Heart left ventricle (tissue), 16 donors: ENCODE measurements at places on chromosomes 13 and 19. TPM values are rescaled to one million over a fixed set of nuclear protein-coding genes. Genes with fewer than 3 reads are reported as not detected.
A peak's percentile ranks its signal among the peaks of the same experiment; 100 is the strongest.

GRCh38 chr19:17103177-17103576 lies 27.6 kb downstream of the MYO9B start:
- DNase-seq = no peak

DNA sequence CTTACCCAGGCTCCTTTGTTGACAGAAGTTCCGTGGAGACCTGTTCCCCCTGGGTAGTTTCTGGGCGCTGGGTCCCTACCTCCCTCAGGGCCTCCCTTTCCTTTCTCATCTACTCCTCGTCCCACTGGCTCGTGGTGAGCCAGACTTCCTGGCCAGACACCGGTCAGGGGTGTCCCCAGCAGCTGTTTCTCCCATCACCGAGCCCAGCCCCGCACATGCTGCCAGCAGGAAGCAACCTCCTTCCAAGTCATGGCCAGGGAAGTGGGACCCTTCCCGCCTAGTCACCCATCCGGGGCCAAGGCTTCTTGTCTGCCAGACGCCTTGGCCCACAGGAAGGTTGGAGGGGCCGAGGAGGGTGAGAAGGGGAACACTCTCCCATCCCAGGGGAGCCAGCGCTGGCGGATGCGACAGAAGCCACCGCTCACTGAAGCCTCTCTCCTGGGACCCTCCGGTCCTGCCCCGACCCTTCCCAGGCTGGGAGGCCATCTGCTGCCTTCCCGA lies 5.7 kb downstream of the PAK4 start:
- peak; percentile 74 for DNase-seq

GRCh38 chr13:100128373-100128772 lies 39.5 kb downstream of the PCCA start:
- no peak for DNase-seq

STARD13 gene
- total RNA-seq = 39.2 TPM

GRCh38 chr13:51156648-51157047 lies 45.6 kb upstream of the C13orf42 start:
- no peak for DNase-seq

IFNL1 gene
- not detected for total RNA-seq

- no peak for DNase-seq
Measured at GRCh38 chr13:110434629-110435028, 126.9 kb downstream of the RAB20 start.

NLRP11 gene
- not detected for total RNA-seq

DNA sequence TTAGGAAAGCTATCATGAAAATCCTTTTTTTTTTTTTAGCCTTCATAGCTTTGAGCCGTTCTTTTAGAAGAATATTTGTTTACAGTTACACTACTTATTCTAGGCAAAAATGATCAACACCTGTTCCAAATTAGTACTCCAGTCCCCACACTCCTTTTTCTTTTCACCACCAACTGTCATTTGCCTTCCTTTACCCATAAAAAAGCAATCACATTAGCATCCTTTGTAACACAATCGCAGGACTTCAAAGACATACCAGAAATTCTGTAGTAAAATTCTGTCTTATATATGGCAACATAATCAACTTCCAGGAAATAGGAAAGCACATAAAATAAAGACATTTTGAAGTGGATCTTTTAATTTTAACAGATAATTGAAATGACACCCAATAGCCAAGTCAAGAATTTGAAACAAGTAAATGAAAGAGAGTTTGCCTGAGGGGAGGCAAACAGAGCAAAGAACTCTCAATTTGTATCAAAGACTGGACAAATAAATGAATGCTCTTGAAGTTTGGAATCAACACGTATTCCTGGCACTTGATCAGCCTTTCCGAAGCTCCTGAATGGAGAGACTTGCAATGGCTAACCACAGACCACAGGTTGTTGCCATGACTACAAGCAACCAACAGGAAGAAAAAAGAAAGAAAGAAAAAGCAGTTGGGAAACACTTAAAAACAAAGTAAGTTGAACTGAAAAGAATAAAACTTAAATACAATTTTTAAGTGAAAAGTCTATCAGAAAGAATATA lies 206.8 kb downstream of the PCDH9 start:
- DNase-seq = no peak

DNA sequence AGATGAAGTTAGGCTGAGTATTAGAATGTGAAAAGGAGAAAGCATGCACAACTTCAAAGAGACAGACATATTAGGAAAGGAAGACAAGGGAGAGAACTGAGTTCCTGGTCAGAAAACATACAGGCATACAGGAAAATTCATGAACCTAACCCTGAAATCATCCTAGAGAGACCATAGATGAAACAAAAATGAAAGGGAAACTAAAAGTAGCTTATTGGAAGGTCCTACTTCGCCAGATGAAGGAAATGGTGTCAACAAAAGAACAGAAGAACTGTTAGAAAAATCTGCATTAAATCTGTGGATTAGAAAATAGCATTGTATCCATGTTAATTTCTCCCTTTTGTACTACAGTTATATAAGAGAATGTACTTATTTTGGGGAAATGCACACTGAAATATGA lies 169.0 kb upstream of the UFM1 start:
- DNase-seq = no peak

DNA sequence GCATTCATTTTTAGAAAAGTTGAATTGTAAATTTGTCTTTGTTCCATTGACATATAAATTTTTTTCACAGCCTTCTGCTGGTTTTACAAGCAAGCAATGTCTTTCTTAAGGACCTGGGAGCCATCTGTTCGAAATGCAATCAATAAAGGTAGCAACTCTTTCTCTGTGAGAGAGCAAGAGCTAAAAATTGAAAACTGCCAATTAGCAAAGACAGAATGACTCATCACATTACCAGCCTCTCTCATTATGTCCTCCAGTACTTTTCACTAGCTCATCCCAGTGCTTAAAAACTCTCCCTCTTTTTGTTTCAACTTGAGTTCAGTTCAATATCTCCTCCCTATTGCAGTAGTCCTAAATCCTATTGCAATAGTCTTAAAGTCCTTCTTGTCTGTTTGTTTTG lies 760.7 kb upstream of the SLITRK6 start:
- no peak for DNase-seq

- DNase-seq = no peak
Measured at GRCh38 chr19:3224346-3225168, at the start of gene CELF5. TSS of gene CELF5 (plus strand) at chr19:3224661. CDS start at chr19:3224740, 79 bp downstream.

GRCh38 chr13:94228763-94229162 lies 250.7 kb downstream of the DCT start:
- DNase-seq = no peak

GRCh38 chr19:55644191-55644833 lies 863 bp downstream of the ZNF581 start:
- DNase-seq = no peak

DNAAF3 gene
- 2.0 TPM for total RNA-seq

DNA sequence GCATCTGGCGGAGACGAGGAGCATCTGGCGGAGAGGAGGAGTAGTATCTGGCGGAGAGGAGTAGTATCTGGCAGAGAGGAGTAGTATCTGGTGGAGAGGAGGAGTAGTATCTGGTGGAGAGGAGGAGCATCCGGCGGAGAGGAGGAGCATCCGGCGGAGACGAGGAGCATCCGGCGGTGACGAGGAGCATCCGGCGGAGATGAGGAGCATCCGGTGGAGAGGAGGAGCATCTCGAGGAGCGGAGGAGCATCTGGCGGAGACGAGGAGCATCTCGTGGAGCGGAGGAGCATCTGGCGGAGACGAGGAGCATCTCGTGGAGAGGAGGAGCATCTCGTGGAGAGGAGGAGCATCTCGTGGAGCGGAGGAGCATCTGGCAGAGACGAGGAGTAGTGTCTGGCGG lies 18.6 kb downstream of the C13orf46 start:
- DNase-seq = no peak

- DNase-seq = no peak
Measured at GRCh38 chr19:38686530-38686888, 39.1 kb downstream of the ACTN4 start.

PKN1 gene
- total RNA-seq = 142 TPM

GSX1 gene
- not detected for total RNA-seq

ABCA7 gene
- 9.2 TPM for total RNA-seq

IL17D gene
- 1.2 TPM for total RNA-seq

- no peak for DNase-seq
Measured at GRCh38 chr13:27283906-27284493, 13.4 kb downstream of the RASL11A start.

DNA sequence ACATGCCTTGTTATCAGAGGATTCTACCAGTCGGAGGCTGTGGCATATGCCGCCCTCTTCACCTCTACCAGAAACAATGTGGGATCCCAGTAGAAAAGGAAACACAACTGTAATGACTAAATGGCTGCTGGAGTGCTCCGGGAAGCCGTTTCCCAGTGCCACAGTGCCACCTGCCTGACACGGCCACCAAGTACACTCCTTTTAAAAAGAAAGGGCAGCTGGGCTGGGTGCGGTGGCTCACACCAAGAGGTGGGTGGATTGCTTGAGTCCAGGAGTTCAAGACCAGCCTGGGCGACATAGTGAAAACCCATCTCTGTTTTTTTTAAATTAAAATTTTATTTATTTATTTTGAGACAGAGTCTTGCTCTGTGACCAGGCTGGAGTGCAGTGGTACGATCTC lies 67.3 kb downstream of the TRPM4 start:
- DNase-seq = peak; percentile 34

DNA sequence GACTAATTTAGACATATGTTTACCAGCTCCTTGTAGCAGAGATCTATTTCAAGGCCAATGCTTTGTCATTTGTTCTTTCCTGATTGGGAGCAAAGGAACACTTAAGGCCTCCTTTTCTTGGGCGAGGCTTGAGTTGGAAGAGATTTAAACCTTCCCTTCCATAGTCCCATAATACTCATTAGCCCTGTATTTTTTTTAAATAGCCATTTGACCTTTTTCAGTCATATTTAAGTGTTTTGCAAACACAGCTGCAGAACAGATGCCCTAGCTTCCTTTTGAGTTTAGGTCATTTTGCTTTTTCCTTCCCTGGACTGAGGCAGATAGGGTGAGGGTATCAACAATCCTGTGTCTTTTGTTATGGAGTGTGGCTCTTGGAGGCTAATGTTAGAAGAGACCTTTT lies 198.3 kb downstream of the NBEA start:
- no peak for DNase-seq

ZNF284 gene
- 1.2 TPM for total RNA-seq

CPB2 gene
- total RNA-seq = not detected

GRCh38 chr13:20457670-20458069 lies 68.0 kb downstream of the CRYL1 start:
- DNase-seq = no peak

SYMPK gene
- total RNA-seq = 37.5 TPM

- no peak for DNase-seq
Measured at GRCh38 chr19:29259153-29259552, 46.2 kb upstream of the UQCRFS1 start.

DNA sequence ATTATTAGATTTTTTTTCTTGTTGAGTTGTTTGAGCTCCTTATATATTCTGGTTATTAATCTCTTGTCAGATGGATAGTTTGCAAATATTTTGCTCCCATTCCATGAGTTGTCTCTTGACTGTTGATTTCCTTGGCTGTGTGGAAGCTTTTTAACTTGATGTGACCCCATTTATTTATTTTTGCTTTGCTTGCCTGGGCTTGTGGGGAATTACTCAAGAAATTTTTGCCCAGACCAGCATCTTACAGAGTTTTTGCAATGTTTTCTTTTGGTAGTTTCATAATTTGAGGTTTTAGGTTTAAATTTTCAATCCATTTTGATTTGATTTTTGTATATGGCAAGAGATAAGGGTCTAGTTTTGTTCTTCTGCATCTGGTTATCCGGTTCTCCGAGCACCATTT lies 124.7 kb downstream of the PCCA start:
- no peak for DNase-seq

DNA sequence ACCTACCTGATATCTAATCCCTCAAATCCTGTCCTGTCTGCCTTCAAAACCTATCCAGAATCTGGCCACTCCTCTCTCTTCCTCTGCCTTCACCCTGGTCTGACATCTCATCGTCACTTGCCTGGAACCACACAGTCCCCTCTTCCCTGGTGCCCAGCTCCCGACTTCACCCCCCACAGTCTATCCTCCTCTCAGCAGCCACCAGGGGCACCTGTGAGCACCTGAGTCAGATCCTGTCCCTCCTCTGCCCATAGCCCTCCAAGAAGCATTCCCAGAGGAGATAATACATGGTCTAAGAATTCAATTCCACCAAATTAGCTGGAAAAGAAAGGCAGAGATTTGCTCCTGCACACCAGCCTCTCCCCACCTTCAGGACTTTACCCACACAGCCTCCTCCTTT lies 48.9 kb downstream of the ZNRF4 start:
- DNase-seq = no peak

DNA sequence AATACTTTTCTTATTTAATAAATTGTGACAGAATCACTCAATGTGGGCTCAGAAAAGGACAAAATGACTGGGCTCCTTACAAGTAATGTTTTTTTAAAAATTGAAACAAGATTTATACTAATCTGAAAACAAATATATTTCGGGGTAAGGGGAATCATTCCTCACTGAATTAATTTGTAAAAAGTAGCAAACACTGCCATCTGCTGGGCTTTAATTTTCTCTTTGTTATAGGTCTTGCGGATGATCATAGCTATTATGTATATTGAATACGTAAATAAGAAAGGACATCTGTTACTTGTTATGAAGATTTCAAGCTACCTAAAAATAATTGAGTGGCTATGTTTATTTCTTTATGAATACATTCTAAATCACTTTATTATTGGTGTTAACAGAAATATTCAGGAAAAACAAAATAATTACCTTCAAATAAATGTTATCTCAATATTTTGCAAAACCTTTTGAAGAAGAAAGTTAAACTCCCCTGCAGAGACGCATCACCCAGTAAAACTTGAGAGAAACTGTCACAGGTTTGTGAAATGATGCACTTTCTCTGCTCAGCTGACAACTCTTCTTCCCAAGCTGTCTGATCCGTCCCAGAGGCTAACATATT lies 17.8 kb upstream of the ENOX1 start:
- DNase-seq = no peak

ZNF439 gene
- total RNA-seq = 5.1 TPM

LIM2 gene
- not detected for total RNA-seq

ZIM2 gene
- total RNA-seq = not detected

GRCh38 chr13:86856991-86857390 lies 814.2 kb upstream of the SLITRK5 start:
- no peak for DNase-seq

- DNase-seq = no peak
Measured at GRCh38 chr13:60210510-60211330, 47.0 kb upstream of the DIAPH3 start.

GRCh38 chr19:12580180-12580694 lies 29.0 kb upstream of the ZNF564 start:
- no peak for DNase-seq

PPP1R13L gene
- total RNA-seq = 400 TPM

DNA sequence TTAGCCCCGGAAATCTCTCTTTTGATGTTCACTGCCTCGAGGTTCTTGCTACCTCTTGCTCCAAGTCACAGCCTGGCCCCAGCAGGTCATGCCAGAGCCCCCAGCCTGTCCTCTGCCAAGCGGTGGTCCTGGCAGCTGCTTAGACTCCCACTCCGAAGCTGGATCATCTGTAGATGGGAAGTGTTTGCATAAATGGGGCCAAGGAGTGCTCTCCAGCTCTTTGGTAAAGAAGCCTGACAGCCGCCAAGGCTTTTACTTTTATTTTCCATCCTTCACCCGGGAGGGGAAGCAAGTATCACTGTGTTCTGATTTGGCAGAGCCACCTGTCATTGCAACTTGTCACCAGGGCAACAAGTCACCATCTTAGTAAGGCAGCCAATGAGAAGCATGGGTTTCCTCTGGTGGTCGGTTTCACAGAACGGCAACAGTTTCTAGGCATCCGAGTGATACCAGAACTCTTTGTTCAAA lies 10.6 kb upstream of the RETN start:
- no peak for DNase-seq

TNFSF9 gene
- not detected for total RNA-seq

- peak; percentile 89 for DNase-seq
Measured at GRCh38 chr19:2016041-2016807, 710 bp upstream of the BTBD2 start.
